ENCODE measurements at places on chromosomes 1 and 21.

DNA sequence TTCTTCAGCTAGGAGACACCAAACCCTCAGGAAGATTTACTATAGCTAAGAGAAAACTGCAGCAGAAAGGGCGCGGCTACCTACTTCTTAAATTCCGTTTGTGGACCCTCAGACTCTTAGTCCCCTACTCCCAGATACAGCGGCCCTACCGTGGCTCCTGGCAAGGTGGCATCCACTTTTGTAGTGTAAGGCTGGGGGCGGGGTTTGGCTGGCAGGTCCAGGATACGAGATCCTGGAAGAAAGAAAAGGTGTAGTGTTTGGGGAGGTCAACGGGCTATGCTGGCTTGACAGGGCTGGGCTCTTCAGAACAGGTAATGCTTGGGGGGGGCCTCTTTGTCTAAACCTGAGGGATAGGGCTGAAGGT is 280 bp downstream of the CREB3L4 start:
- no peak for DNase-seq

- DNase-seq: no peak
Measured at GRCh38 chr1:18934205-18935000, 22.1 kb downstream of the IFFO2 start.

GRCh38 chr1:103931891-103932290 is 182.2 kb downstream of the AMY1C start:
- no peak for DNase-seq

DNA sequence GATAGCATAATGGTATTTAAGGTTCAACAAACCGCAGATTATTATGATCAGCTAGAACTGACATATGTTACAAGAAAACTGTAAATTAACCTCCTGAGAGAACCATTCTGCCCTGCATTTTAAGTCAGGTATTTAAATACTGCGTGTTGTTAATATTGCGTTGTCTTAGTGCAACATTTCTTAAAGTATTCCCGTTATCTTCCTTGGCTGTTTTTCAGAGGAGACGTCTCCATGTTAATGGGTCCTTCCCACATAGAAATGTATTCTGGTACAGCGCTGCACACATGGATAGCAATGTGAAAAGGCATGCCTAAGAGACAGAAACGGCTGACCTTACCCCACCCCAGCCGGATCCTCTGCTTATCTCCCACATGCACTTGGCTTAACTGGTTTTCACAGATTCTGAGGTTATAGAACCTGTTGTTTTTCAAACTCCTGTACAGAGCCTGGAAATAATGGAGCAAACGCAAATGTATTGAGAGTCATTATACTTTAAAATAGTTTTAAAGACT is 22.8 kb upstream of the DEGS1 start:
- DNase-seq: no peak

GRCh38 chr1:69055194-69055593 is 512.5 kb upstream of the LRRC7 start:
- DNase-seq: no peak

- DNase-seq: no peak
Measured at GRCh38 chr1:53657891-53658396, 81.0 kb downstream of the GLIS1 start.

GRCh38 chr1:155504207-155504606 is 58.4 kb downstream of the ASH1L start:
- DNase-seq: no peak

DNA sequence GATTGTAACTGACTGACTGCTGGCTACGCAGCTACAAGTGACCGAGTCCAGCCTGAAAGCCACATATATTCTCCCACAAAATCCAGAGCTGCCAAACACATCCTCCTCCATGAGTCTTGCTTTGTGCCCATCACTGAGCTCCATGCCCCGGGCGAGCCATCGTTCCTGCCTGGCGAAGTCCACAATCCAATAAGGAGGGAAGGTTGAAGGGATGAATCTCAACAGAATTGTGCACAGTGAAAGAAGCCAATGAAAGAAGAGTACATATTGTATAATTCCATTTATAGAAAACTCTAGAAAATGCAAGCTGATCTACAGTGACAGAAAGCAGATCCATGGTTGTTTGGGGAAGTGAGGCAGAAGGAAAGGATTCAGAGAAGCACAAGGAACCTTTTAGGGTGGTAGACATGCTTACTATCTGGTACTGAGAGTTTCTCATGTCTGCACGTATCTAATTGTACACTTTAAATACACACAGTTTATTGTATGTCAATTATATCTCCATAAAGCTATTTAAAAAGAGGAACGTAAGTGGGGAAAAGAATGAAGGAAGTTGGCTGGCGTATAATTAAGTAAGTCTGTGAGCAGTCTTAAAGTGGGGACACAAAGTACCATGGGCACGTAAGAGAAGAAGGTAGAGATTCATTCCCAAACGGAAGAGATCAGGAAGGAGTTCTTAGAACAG is 115.9 kb upstream of the JUN start:
- no peak for DNase-seq

DNA sequence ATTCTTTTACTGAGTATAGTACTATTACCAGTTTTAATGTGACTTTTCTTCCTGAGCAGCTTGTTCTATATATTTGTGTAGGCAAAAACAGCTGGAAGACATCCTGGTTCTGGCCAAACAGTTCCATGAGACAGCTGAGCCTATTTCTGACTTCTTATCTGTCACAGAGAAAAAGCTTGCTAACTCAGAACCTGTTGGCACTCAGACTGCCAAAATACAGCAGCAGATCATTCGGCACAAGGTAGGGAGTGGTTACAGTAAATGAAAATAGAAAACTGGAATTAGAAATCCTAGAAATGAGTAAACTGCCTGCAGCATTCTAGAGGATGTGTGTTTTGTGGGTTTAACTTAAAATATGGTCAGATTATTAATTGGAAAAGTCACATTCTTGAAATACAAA is 64.1 kb upstream of the BMP8A start:
- DNase-seq: no peak

DNA sequence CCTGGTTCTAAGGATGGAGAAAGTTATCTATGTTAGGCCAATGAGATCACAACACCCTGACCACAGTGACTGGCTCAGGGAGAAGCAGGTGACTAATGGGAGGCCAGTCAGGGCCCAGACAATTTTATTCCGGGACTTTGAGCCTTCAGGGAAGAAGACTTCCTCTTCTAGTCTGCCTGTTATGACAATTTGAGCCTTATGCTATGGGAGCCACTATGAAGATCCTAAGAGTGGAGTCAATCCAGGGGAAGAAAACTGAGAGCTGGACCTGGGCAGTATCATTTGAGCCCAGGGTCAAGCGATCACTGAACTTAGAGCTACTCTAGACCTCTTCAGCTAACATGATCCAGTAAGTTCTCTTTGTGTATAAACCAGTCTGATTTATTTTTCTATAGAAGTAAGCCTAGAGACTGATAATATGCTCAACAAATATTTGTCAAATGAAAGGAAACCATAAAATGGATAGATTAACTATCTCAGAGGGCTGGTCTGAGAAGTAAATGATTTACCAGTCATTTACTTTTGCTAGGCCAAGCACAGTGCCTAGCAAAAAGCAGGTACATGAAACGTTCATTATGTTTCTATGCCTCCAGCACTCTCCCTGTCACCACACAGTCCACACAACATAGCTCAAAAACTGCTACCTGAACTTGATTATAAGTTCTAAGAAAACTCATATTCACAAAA is 4.2 kb upstream of the C1orf141 start:
- DNase-seq: no peak

GRCh38 chr1:246503341-246503740 is 3.7 kb downstream of the SMYD3 start:
- no peak for DNase-seq

GRCh38 chr1:83512373-83513193 is 486.3 kb downstream of the TTLL7 start:
- no peak for DNase-seq

- DNase-seq: no peak
Measured at GRCh38 chr21:46067505-46068201, 30.3 kb upstream of the COL6A2 start.

- no peak for DNase-seq
Measured at GRCh38 chr1:192713921-192714320, 78.0 kb downstream of the RGS13 start.

- DNase-seq: no peak
Measured at GRCh38 chr1:235025422-235025984, 103.1 kb downstream of the TOMM20 start.

DNA sequence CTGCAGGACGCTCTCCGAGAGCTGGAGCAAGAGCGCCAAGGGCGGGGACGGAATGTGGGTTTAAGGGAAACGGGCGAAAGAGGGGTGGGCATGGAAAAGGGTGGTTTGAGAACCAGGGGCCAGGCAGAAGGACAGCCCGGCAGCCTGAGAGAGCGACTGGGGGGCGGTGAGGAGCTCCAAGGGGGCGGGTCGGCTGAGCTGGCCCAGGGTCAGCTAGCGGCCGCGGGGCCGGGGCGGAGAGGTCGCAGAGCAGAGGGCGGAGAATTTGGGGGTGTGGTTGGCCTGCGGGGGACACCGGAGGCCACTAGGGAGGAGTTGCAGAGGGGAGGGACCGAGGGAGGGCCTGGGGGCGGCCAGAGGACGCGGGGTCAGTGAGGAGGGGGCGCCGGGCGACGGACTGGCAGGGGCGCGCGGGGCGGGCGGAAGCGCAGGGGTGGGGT is 54.7 kb downstream of the NDUFS5 start:
- no peak for DNase-seq

GRCh38 chr1:180674603-180675530 is 43.0 kb downstream of the XPR1 start:
- DNase-seq: no peak

GRCh38 chr1:88068407-88068960 is 615.6 kb upstream of the PKN2 start:
- no peak for DNase-seq
